Esophagus muscularis mucosa (tissue), 4 donors: ENCODE measurements at places on chromosomes 5 and 9.

- no peak for DNase-seq
Measured at GRCh38 chr9:125176636-125177035, 13.0 kb downstream of the PPP6C start.

DNA sequence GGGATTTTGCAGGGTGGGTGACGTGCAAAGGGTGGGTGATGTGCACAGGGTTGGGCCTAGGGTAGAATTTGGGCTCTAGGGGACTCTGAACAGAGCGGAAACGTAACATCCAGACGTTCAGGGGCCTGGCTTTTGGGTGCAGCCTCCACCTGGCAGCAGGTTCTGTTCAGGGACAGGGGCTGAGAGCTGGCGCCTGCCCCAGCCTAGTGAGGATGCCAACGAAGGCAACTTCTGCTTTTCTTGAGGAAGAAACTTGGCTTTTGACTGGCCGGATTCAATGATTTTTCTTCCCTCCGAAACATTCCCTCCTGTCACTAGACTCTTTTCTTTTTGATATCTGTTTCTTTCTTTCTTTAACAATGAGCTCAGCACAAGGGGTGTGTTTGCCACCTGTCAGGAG is 38.6 kb upstream of the SLC6A19 start:
- DNase-seq = no peak

DNA sequence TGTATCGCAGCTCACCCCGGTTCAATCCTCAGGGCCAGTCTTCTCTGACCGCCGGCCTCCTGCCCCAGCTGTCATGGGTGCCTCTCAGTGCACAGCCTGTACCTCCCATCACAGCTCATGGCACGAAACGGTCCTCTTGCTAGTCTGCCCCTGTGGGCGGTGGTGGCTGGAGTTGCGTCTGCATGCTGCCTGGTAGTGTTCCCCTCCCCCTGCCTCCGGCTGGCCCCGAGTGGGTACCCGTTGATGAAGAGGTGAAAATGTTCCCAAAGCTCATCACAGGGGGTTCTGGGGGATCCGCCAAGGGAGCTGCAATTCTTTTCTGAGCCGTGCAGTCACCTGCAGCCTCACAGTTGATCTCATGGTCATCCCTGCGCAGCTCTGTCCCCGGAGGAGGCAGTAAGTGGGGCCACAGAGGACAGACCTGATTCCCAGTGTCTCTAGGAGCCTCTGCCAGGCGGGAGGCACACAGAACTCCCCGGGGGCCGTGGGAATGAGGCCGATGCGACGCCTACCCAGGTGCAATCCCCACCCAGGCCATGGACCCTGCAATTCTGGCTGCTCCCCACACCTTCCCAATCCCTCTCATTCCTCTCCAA is 34.7 kb upstream of the FIBCD1 start:
- no peak for DNase-seq

GRCh38 chr9:89776795-89777525 is 172.1 kb downstream of the GADD45G start:
- DNase-seq = no peak

DNA sequence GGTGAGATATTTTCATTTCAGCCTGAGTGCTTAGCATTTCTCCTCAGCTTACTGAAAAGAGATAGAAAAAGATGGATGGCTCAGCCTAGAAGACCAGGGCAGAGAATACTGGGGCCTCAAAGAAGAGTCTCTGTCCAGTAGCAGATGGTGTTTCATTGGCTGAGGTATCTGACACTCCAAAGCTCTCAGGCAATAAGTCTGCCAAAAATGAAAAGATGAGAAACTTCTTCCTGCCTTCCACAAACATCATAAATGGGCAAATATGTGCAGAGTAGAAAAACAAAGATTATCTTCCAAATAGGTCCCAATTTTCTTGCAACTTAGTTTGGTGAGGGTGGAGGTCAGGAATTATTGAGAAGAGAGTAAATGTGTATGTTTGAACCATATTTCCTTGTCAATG is 87.4 kb upstream of the ICE1 start:
- DNase-seq = no peak

DNA sequence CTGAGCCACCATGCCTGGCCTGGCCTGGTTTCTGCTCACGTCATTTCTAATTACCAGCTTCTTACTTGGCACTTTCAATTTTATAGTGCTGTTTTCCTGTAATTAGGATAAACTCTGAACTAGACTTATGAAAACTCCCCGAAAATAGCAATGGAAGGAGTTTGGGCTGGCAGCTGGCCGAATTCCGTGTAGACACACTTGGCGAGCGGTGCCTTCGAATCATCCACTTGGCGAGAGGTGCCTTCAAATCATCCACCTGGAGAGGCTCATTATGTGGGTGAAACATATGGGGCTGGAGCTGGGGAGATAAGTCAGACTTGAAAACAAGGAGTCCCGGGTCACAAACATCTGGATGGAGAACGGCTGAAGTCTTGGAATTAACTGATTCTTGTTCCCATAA is 203.7 kb downstream of the ROR2 start:
- no peak for DNase-seq

GRCh38 chr9:35108946-35109575 is 6.1 kb upstream of the STOML2 start:
- DNase-seq = no peak

- no peak for DNase-seq
Measured at GRCh38 chr9:128339761-128340690, at the start of gene SLC27A4. SLC27A4 (plus strand) TSS chr9:128340527; CDS start chr9:128343133, 2,606 bp downstream.

- no peak for DNase-seq
Measured at GRCh38 chr5:111228520-111229220, 4.5 kb downstream of the CAMK4 start.

GRCh38 chr9:27441741-27442070 is 82.4 kb upstream of the IFNK start:
- no peak for DNase-seq

DNA sequence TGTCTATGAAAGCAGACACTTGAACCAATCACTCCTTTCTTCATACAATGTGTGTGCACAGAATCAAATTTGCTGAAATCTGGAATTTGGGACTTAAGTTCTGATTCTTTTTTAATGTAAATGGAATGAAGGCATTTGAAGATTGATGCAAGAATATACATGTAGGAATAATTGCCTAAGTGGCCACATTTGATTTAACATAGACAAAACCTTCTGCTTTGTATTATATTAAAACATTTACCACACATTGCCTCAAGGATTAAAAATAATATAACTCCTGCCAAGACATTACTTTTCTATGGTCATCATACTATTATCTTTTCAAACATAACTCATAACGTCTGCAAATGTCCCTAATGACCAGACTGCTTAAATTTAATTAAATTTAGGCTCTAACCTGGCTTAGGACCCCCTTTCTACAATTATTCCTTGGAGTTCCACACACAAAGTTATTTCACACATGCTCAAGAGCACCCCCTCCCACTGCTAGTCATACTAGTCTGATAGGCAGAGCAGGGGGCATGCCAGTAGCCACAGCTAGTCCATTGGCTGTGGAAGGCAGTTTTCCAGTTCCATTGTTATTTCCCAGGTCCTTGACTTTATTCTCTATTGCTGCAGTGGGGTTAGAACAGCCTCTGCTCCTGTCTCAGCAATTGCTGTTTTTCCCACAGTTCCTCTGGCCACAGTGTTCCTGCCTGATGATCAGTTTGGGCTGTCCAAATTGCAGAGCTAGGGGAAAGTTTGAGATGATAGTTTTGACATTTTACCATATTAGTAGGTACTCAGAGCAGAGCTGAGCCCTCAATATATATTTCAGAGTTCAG is 360.6 kb upstream of the GRAMD2B start:
- DNase-seq = no peak

DNA sequence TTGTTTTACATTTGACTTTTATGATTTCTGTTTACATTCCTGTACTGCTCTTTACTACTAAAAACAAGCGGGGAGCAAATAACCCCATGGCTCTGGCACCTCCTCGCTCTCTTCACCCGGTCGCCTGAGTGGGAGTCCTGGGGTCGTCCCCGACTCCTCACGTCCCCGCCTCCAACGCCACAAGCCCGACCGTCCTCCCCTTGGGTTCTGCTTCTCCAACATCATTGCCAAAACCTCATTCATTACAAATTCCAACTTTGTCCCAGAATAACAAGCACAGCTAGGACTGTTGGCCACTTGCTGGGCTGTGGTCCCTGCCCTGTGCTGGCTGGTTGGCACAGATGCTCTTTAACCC is 35.1 kb downstream of the MRPL36 start:
- no peak for DNase-seq

DNA sequence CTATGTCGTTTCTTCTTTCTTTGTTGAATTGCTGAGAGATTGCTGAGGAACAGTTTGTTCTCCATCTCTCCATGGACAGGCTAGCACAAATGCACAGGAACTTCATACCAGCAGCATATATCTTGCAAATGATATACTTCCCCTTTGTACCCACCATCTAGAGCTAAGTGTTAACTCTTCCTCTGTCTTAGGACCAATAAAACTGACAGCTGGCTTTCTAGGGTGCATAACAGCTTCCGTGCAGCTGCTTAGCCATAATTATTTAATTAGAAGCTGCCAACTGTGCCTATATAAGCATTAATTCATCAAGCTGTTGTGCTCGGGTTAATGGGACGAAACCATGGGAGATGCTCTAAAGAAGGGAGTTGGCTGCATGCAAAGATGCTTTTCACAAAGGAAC is 38.7 kb downstream of the KCTD16 start:
- no peak for DNase-seq

- no peak for DNase-seq
Measured at GRCh38 chr9:79731171-79731890, 159.6 kb downstream of the TLE4 start.

DNA sequence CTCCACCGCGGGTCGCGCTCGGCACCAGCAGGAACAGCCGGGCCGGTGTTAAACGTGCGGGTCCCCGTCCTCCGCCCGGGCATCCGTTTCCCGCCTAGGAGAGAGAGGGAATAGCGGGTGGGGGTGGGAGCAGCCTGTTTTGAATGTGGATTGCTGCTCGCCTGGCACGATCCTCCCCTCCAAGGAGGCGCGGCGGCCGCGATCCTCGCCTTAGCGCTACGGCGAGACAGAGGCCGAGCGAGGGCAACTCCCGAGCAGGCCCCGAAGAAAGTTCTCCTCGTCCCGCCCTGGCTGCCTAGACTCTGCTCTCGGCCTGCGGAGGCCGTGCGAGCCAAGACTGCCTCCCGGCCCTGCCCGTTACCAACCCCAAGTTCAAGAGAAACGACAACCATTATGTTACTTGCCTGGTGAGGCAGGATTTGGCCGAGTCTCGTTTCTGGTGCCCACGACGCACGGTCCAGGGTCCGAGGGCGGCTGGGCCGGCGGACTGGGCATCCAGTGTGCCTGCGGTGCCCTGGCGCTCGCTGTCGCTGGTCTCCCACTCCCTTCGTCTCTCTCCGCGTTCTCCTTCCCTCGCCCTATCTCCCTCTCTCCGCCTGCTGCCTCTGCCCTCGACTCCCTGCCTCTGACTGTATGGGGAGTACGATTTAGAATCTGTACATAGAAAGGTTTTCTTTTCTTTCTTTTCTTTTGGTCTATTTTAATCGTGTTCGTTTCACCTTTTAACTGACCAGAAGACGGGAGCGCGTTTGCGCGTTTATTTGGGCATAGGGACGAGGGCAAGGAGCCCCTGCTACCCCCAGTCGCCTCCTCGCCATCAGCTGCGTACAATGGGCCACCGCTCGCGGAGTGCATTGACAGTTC is 724 bp downstream of the NR2F1-AS1 start:
- no peak for DNase-seq

DNA sequence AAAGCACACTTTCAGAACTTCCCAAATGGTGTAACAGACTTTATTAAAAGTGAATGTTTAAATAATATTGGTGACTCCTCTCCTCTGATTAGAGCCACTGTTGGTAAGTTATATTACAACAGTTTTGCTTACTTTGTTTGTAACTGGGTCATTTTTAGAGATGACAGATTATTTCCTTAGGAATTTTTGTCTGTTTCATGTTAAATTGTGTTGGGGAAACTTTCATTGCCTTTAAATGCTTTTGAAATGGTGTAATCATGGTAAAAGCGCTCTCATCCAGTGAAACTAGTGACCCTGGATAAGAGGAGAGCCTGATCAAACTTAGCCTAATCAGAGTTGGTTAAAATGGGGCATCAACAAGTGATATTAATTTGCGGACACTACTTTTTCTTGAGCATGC is 39.4 kb downstream of the TNPO1 start:
- DNase-seq = no peak

- no peak for DNase-seq
Measured at GRCh38 chr5:2186472-2187015, 303.8 kb upstream of the IRX4 start.

DNA sequence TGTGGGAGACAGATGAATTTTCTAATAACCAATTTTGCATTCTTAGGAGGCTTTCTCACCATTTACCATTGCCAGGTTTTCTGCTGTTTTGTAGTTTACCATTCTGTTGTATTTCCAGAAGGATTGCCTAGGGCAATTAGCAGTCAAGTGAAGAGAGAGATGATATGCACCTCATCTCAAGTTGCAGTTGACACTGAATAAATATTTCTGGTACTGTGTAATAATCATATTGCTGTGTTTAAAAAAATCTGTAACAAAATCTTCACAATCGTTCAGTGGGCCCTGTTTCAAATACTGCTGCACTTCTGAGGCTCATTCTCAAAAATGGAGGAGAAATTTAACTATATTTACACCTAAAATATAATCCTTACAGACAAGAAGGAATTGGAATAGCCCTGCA is 706.1 kb upstream of the PTPRD start:
- DNase-seq = no peak

- peak; percentile 81 for DNase-seq
Measured at GRCh38 chr5:6253281-6253680, 125.1 kb downstream of the MED10 start.

DNA sequence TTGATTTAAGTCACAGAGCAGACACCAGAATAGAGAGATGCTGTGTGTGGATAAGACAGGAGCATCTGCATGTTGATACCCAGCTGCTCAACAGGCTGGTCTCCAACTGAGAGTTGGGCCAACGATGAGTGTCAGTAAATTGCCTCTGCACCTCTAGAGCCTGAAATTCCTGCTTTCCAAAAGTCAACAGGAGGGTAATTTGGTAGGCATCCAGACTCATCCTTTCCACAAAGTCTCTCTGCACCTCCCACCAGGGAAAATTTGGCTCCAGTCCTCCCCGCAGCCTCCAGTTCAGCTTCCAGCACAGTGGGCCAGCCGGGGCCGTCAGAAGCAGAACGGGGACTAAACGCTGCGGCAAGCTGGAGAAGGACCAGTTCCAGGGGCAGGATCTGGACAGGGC is 136.9 kb downstream of the RFK start:
- no peak for DNase-seq

DNA sequence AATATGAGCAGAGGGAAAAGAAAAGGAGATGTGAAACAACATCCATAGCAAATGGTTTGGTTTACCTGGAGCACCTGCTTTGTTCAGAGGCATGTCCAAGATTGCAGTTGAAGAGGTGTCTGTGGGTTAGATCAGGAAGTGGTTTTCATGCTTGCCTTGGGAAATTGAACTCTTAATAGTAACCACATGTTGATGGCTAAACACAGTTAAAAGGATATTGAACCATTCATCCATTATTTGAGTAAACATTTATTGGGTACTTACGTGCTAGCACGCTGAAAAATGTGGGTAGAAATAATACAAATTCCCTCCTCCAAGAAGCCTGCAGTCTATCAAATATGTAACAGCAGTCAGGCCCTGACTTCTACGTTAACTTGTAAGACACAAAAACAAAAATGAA is 235.7 kb upstream of the TNC start:
- no peak for DNase-seq

GRCh38 chr9:24502206-24502937 is 43.3 kb downstream of the IZUMO3 start:
- no peak for DNase-seq
